ENCODE measurements at places on chromosomes 1 and 21.

DNA sequence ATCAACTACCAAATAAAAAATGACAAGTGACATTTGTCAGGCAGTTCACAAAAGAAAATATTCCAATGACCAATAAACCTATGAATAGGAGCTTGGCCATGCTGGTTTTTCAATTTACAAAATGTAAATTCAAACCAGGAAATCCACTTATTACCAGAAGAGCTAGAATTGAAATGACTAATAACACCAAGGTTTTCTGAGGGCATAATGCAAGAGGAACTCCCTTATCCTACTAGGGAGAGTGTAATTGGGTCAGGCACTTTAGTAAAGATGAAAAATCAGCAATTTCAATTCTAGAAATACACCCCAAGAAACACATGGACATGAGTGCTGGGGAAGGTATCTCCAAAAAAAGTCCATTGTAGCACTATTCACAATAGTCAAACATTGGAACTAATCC, 16.7 kb upstream of the TIAM1 start:
- DNase-seq: no peak

- DNase-seq: no peak
Measured at GRCh38 chr1:58402444-58402843, 144.1 kb downstream of the OMA1 start.

DNA sequence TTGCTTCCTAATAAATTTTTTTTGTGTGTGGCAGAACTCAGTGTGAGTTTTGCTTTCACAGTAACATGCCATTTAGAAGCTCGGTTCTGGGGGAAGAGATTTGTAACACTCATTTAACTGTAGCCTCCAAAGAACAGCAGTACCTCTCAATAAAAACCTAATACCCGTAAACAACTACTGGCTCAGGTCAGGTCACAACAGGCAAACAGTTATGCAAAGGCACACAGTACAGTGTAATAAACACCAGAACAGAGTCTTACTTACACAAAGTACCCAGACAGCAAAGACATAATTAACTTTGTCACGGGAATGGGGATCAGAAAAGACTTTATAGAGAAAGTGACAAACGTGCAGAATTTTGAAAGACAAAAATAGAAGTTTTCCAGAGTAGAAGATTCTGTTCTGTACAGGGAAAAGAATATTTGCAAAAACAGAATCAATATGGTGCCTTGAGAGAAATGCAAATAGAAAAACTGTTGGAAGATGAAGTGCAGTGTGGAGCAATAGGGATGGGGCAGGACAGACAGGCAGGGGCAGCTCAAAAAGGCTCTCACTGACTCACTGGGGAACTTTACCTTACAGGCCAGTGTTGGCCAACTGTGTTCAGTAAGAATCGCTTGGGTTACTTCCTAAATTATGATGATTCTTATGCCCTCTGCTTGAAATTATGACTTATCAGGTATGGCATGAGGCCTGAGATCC, 38.8 kb downstream of the EGLN1 start:
- DNase-seq: no peak

GRCh38 chr21:23664193-23664694, 1943.0 kb downstream of the MRPL39 start:
- no peak for DNase-seq

DNA sequence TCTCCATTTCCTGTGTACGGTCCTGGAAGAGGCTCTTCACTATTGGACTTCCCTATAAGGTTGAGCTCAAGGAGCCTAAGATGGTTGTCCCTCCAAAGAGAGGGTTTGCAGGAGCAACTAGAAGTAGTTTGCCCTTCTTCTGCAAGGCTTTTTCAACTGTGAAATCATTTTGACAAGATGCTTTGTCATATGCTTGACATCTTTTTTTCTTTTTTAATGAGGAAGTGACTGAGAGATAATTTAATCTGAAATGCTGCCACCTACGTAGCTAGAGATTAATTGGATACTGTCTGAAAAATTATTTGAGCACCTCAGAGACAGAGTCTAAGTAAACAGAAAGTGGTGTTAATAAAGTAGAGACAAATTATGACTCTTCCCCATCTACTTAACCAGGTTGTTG, 97.0 kb downstream of the CHRM3 start:
- no peak for DNase-seq

- no peak for DNase-seq
Measured at GRCh38 chr1:7643530-7643929, 127.6 kb upstream of the VAMP3 start.

DNA sequence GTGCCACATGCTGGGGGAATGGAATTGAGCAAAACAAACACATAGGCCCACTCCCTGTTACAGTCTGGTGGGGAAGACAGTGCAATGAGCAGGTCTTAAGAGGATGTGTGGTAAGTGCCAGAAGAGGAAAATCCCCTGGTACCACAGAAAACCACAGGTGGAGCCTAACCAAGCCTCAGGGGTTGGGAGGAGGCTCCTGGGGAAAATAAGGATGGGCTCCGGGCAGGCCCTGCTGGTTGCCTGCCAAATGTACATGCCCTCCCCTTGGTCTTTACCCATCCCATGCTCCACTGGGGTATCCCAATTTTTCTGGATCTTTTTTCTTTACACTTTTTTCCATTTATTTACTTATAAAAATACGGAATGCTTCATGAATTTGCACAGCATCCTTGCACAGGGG, 40.4 kb downstream of the ATP1A1 start:
- DNase-seq: no peak

Measured in HT-29 (cell line).